ENCODE measurements at places on chromosomes 1 and 21.

DNA sequence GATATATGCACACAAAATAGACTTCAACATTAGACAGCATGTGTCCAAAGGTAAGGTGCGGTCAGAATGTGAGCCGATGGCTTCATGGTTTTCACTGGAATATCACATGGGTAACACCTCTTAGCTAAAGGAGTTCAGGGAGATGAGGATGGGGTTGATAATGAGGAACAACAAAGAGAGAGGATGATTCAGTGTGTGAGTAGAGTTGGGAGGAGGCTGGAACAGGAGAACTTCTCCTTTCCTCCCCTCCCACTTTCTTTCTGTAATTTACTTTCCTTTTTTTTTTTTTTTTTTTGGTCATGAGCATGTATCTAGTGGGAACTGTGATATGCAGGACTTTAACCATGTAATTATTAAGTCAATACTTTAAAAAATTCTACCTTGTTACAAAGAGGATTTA lies 99.4 kb downstream of the FASLG start:
- DNase-seq: no peak

- no peak for DNase-seq
Observed at GRCh38 chr1:30678209-30678608, 45.2 kb downstream of the MATN1 start.

DNA sequence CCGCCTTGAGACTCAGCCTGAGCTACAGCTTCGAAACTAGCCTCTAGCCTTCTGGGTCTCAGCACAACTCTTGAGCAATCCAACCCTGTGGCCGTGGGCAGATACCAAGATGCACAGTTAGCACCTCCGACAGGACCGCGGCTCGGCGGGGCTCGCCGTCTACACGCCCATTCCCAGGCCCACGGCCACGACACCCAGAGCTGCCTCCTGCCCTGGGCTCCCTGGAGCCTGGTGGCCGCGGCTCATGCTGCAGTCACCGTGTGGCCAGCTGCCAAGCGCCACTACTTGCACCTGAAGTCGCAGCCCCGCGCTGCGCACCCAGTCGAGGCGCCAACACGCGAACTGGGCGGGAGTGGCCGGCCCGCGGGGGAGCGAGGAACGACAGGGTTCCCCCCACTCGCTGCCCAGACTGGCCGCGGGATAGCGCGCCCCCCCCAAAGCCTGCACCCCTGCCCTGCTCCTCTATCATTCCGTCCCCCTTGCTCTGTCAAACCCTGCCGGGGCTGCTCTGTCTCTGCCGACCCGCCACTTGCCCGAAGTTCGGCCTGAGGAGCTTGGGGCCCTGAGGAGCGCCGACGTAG lies 729 bp upstream of the CDCA8 start:
- DNase-seq: no peak

DNA sequence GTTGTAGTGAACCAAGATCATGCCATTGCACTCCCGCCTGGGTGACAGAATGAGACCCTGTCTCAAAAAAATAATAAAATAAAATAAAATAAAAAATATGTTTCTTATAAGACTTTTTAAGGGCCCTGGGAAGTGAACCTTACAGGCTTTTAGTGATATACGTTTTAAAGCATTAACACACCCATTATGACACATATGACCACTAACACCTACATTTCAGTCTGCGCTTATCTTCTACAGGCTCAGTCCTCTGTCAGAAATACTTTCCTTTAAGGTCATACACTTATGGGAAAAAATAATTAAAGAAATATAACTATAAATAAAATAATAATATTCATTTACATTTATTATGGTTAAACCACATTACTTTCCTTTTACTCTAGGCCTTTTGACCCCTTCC lies 21.9 kb downstream of the ADSS2 start:
- DNase-seq: no peak

- DNase-seq: no peak
Observed at GRCh38 chr21:45629046-45629981, 14.2 kb upstream of the PCBP3 start.
